Amniotic stem cell (primary cell): ENCODE measurements at places on chromosomes 12 and 14.

- DNase-seq, result no peak
These were observed 781.4 kb downstream of the NRXN3 start for GRCh38 chr14:78951602-78952001.

DNA sequence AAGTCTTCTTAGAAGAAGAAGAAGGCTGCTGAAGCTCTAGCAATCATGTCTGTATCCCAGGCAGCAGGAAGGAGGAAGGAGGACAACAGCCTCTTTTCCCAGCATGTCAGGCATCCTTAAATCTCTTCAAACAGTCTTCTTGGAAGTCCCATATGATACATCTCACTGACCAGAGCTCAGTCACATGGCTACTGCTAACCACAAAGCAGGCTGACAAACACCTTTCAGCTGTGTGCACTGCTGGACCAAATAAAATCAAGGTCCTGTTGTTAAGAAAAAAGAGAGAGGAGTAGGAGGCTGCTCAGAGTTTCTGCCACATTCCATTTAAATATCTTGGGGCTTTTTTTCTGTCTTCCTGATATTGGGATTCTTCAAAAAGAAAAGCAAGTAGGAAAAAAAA is 203.4 kb upstream of the PELI2 start:
- no peak for DNase-seq

GRCh38 chr14:66403183-66403582 is 83.0 kb upstream of the CCDC196 start:
- DNase-seq, result no peak

- no peak for DNase-seq
These were observed 113.0 kb downstream of the RALGAPA1 start for GRCh38 chr14:35696119-35696518.

DNA sequence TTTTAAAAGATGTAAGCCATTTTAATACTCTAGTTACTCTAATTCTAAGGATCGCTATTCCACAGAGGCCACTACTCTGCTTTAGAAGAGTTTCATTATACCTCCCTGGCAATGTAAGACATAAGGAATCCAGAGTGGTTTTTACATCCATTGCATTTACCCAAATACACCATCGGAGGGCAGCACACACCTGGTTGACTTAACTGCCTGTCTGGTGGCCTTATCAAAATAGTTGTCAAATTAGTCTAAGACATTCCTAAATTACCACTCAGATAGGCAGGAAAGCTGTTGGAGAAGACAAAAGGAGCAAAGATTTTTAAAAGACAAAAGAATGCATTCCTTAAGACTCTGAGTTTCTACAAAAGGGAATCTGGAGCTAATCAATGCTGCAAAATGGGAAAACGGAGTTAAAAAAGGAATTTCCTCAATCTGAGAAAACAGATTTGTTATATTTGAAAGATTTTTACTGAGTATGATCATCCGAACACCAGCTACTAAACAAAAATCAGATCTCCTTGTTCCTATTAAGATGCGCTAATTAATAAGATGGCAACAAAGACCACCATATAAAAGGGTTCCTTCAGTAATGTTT is 33.8 kb upstream of the FGD4 start:
- peak; percentile 34 for DNase-seq

- no peak for DNase-seq
These were observed 94.7 kb upstream of the SLC38A4 start for GRCh38 chr12:46920499-46920898.

- DNase-seq, result peak; percentile 52
These were observed 29.0 kb downstream of the SERPINA11 start for GRCh38 chr14:94423453-94424056.

DNA sequence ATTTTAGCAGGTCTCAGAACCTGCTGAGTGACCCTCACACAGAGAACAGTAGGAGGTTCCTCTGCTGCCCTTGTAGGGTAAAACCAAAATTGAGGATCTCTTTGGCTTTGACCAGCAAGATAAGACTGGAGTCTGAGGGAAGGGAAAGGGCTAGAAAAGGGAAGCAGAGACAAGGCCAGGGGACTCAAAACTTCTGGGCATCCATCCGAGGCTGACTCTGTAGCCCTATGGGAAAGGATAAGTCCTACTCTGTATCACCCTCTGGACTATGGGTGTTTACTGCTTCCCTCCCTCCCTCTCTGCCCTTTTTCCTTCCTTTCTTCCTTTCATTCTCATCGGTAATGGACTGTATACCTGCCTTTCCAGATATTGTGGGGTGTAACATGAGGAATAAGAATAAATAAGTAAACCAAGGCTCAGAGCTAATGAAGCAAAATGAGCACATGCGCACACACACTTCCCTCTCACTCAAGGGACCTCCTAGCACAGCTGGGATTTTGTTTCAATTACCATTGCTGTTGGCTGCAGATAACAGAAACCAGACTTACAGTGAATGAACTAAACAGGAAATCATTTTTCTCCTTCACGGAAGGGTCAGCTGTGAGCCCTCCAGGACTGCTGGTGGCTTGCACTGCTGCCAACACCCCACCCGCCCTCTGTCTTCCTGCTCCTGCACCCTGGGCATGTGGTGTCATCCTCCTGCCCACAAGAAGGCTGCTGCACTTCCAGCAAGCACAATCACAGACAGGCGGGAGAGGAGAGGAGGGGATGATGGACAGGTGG is 404.4 kb upstream of the CCDC196 start:
- DNase-seq, result no peak

GRCh38 chr14:65696801-65697200 is 284.3 kb downstream of the FUT8 start:
- no peak for DNase-seq

GRCh38 chr12:96375841-96376604 is 24.2 kb downstream of the CDK17 start:
- DNase-seq, result no peak
